ENCODE measurements at places on chromosomes 3 and 15.

DNA sequence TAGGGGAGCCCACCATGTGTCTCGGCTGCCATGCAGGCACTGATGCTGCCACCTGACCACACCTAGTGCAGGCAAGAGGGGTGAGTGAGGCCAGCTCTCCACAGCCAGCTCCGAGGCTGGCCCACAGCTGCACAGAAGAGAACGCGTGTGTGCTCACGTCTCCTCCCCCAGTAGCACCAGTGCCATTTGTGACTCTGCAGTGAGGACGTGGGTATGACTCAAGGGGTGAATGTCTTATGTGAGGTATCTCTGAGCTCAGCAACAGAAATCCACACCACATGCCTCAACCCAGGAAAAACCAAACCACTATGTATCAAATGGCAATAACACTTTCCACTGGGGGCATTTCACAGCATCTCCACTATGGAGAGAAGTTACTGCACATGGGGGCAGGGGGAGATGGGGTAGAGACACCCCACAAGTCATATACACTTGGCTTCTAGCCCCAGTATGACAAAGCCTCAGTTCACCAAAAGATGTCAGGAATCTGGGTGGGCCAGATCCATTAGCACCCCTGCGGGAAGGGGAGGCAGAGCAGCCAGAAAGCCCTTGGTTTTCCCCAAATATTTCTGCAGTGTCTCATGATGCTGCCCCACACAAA, 87.6 kb downstream of the LRIG1 start:
- no peak for DNase-seq

DNA sequence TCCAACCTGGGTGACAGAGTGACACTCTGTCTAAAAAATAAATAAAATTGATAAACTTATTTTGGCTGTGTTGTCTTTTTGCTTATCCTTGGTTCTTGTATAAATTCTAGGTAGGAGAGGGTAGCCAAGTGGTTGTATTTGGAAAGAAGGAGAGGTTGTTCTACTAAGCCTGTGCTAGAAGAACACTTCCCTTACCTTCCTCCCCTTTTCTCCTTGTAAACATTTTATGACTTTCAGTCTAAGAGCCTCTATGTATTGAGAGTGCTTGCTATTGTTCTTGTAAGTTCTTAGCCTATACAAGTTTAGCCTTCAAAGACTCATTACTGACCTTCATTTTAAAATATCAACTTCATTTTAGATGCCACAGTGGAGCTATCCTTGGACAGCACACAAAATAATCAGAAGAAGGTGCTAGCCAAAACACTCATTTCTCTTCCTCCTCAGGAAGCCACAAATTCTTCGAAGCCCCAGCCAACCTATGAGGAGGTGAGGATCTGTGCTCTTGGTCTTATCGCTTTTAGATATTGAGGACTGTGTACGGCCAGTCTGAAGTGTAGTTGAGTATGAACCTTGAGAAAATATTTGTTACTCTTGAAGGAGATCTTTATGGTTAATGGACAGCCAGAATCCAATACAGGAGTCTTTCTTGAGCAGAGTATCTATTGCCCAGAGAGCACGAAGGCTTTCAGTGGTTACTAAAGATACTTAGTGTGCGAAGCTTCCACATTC, 22.1 kb downstream of the SNX1 start:
- no peak for DNase-seq

- DNase-seq: no peak
These were observed 27.9 kb upstream of the KLF13 start for GRCh38 chr15:31298707-31299172.

DNA sequence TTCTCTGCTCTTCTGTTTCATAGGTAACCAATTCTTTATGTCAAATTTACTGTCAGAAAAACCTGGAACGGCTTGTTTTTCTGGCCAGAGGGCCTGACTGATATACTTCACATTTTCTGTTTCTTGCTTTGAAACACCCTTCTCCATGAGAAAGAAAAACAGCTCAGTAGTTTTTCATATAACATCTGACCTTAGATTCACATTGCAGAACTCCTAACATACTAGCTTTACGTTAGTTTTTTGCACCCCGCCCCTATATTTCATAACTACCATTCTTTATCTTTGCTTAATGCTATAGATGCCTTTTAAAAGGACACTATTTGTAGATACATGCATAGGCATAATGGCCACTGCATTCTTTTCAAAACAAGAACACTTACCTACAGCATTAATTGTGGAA, 83.9 kb upstream of the TSC22D2 start:
- no peak for DNase-seq

DNA sequence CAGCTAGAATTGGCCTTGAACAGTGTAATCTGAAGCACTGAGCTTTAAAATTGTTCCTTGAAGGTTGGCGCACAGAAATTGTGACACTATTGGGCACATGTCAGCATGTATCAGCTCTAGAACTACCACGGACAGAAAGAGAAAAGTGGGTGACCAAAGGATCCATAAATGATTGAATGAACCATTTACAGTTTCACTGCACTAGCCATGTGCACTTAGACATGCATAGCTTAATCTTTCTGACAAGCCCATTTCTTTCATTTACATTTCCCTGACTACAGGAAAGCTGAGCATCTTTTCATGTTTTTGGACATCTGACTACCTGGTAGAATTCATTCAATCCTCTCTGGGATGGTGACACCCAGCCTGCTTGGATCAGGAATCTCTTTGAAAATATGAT, 36.2 kb downstream of the NUDT16 start:
- no peak for DNase-seq

GRCh38 chr15:76075046-76075445, 15.3 kb downstream of the TMEM266 start:
- DNase-seq: no peak

- DNase-seq: no peak
These were observed 212.1 kb downstream of the ATP8B4 start for GRCh38 chr15:49906966-49907365.

- no peak for DNase-seq
These were observed 63.1 kb downstream of the LSM3 start for GRCh38 chr3:14241716-14242115.

GRCh38 chr3:24196526-24196925, 251.4 kb downstream of the NR1D2 start:
- no peak for DNase-seq
